Dermis microvascular lymphatic vessel endothelial cell (primary cell): ENCODE measurements at places on chromosomes 4 and X. TPM values are rescaled to one million over a fixed set of nuclear protein-coding genes. Genes with fewer than 3 reads are reported as not detected.

Gene GPR173
- 0.90 and 1.8 TPM in 2 replicates for total RNA-seq

GRCh38 chr4:56417396-56417795, 18.0 kb downstream of the PPAT start:
- no peak for DNase-seq

DNA sequence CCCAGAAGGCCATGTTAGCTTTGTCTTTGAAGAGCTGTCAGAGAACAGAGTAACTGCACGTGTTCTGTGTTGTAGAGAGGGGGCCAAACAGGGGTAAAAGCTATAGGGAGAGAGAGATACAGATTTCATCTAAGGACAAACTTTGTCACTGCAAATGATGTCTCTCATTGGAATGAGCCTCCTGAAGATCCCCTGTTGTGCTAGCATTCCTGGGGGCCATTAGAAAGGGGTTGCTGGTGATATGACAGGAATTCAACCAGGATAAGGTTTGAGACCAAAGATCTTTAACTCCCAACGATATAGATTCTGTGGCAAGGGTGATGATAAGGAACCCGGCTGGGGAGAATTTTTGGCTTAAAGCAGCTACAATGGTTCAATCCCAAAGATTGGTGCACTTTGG, 16.8 kb downstream of the MID1 start:
- no peak for DNase-seq

Gene COL4A6
- total RNA-seq, result 0.89 and 2.2 TPM in 2 replicates

Gene FRG1
- 13.8 and 24.6 TPM in 2 replicates for total RNA-seq

DNA sequence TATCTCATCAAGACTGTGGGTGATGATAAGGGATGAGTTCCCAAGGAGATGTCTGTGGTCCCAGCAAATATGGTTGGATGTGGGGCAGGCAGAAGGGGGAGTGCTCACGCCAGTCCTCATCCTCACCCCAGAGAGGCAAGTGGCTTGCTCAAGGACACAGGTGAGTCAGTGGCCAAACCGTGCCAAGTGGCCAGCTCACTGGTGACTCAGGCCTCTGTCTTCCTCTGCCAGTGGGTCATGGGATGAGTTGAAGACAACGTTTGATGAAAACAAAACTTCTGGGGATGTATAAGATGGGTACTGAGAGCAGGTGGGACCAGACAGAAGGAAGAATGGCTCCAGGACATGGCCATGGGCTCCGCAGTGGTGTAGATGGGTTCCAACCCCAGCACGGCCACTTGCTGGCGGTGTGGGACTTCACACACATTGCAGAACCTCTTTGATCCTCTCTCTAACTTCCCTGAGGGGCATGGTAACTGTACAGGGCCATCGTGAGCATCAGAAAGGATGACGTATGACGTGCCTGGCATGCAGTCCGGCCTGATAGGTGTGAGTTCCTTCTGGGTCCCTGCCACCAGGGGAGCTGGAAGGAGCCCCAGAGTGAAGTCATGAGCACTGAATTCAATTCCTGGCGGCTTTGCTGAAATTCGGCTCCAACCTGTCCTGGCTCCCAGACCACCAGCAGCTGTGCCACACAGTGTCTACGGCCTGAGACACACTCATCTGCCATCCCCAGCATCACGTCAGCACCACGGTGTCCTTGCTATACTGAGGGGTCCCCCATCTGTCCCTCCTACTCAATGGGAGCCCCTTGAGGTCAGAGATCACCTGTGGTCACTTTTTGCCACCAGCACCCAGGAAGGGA, 41.3 kb upstream of the GPR78 start:
- no peak for DNase-seq

- no peak for DNase-seq
These were observed 114.0 kb downstream of the IQCM start for GRCh38 chr4:149701435-149702156.

DNA sequence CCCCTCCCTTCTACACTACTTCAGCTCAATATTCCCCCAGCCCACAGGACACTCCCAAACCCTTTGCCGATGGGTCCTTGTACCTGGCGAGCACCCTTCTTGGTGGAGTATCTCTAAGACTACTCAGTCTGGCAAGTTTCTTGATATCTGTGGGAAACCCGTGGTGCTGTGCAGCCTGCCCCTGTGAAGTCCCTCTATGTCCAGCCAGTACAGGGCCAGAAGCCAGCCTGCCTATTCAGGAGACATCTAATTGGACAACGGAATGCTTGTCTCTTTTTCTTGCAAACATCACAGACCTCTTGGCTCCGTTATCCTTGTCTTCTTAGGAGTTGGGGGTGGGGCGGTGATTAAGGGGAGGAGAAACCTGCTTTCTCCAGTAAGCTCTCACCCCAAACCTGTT, 3.7 kb upstream of the IGFBP7 start:
- DNase-seq, result no peak

Gene ADAM29
- total RNA-seq, result not detected in 2 replicates

GRCh38 chrX:69504626-69505612, 793 bp downstream of the NALF2 start:
- no peak for DNase-seq

DNA sequence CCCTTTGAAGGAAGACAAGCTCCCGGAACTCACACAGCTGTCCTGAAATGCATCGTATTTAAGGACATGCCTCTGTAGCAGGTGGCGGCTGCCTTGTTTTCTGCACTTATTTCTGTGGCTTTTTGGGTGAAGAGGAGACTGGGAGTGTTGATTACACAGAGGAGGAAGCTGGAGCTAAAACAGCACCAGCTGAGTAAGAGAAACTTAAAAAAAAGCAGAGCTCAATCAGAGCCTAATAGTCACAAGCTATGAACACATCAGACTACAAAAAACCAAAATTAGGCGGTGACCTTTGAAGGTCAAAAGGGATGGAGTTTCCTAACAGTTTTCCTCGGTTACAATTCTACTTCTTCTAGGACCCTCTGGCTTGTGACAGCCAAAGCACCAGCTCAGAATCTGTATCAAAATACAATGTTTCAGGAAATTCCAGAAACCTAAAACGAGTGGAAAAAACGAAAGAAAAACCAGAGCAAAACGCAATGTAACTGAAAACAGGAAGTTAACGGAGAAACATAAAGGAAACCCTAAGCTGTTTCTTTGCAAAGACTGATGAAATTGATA, 13.5 kb downstream of the PRKX start:
- peak; percentile 31 for DNase-seq

DNA sequence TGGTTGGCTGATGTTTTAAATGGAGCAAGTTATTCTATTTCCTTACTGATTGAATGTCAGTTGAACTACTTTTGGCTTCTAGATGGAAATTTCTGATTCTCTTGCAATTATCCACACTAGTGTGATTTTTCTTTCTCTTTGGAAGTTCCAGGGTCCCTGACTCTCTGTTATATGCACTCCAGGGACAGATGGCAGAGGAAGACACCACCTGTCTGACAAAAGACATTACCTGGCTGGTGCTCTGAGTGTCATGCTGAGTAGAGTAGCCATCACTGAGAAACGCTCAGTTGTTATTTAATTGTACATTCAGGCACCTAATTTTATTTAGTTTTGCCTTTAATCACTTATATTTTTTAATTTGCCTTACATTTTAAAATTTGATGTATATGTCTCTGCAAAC, 105.4 kb upstream of the TLL1 start:
- DNase-seq, result no peak

- no peak for DNase-seq
These were observed 1215.8 kb downstream of the RAPGEF2 start for GRCh38 chr4:160318567-160319220.

GRCh38 chr4:173704201-173704600, 174.2 kb upstream of the HAND2 start:
- DNase-seq, result no peak

DNA sequence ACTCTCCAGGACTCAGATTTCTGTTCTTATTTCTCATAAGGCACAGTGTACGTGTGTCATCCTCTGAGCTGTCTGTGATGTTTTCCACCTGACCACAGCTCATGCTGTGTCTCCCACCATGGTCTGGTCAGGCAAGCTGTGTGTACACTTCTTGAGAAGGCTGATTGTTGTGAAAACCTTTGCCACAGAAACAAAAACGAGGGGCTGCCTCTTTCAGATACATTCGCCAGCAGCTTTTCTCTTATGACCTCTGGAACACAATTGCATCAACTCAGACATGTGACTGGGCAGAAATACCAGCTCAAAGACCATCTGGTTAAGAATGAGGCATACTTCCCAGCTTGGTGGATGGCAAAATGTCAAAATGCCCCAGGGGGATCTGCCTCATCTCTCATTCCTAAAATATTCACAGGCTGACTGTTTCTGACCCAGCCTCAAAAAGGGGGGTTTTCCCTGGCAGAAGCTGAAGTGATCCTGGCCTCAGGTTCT, 46.1 kb downstream of the PGRMC2 start:
- no peak for DNase-seq

Gene FBXL5
- 81.9 and 104 TPM in 2 replicates for total RNA-seq

Gene POLN
- total RNA-seq, result 1.9 TPM in 2 replicates

GRCh38 chrX:150219374-150220185, 143.5 kb upstream of the MAMLD1 start:
- DNase-seq, result no peak

GRCh38 chr4:182231080-182231479, 12.1 kb upstream of the TENM3 start:
- DNase-seq, result no peak

Gene MAGEA4
- total RNA-seq, result not detected in 2 replicates

- no peak for DNase-seq
These were observed 6.5 kb downstream of the RGS12 start for GRCh38 chr4:3299122-3299975.

GRCh38 chr4:152677117-152677516, 2.7 kb downstream of the TMEM154 start:
- no peak for DNase-seq

GRCh38 chrX:39629001-39629400, 468.8 kb downstream of the BCOR start:
- no peak for DNase-seq

DNA sequence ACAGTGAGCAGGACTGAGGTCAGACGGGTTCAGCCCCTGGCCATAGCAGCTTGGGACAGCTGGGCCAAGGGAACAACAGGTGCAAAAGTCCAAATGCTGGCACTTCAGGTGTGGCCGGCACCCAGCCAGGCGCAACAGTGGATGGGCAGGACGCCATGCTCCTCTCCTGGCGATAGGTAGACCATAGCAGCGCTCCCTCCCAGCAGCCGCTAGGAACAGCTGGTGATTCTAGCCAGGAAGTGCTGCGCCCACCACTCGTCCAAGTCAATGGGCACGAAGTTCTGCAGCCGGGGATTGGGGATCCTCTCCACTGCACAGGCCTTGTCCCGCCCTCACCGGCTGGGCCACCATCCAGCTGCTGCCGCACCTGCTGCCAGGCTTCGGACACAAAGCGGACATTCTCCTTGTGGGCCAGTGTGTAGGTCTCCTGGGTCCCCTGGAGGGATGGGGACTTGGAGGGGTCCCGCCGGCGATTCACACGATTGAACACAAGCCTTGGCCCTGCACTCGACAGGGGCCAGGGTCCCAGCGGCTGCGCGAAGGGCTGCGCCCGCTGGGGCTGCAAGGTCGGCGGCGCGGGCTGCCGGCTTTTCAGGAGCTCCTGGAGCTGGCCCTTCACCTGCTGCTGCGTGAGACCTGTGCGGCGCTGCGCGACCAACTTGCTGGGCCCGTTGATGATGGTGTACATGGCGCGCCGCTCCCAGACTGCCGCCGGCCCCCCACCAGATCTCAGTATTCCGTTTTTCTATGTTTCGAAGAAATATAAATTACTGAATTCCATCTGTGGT, 227.5 kb upstream of the STK26 start:
- DNase-seq, result no peak

- no peak for DNase-seq
These were observed 74.2 kb upstream of the CPEB2 start for GRCh38 chr4:14928035-14928434.

Gene ADH1A
- not detected in 2 replicates for total RNA-seq

Gene NKAP
- total RNA-seq, result 2.4 and 2.8 TPM in 2 replicates

DNA sequence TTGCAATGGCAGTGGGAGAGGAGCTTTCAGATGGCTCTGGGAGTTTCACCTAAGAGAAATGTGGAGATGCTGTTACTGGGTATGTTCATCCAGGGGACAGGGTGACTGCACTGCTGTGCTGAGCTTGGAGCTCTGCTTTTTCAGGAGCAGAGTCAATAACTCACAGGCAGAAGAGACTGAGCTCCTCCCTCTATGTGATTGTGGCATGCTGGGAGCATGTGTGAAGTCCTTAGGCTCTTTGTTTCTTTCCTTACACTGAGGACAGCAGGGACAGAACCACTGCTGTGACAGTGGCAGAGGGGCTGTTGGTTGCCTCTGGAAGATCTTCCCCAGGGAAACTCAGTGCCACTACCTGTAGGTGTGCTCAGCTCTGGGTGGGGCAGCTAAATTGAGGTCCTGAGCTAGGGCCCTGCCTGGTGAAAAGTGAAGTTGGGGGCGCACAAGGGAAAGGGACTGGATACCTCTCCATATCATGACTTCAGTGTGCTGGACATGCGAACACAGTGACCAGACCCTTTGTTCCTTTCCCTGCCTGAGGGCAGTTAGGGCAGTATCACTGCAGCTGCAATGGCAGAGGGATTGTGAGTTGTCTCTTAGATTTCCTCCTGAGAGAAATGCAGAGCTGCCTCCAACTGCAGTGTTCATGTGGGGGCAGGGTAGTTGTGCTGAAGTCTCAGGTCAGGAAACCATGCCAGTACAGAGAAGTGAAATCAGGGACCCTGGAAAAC, 156.7 kb downstream of the TENT5D start:
- DNase-seq, result no peak

Gene ADAMTS3
- total RNA-seq, result 0.63 and 0.90 TPM in 2 replicates

Gene LEF1
- 0.13 TPM in 1 of 2 replicates, not detected in the other for total RNA-seq

DNA sequence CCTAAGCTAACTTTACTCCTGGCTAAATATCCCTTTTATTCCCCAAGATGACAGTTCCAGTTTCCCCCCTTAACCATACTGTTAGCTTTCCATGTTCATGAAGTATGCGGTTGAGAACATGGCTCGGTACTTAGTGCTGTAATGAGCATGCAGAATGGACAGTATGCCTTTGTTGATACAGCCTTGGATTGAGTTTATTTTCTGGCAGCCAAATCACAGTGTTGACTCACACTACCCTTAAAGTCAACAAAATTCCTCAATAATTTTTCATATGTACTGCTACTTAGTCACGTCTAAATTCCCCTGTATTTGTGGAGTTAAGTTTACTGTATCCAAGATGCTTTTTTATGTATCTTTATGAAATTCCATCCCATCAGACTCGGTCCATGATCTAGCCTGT, 1.4 kb upstream of the VEGFC start:
- DNase-seq, result peak; percentile 87

- DNase-seq, result no peak
These were observed 185.4 kb downstream of the INPP4B start for GRCh38 chr4:142660728-142661127.

Gene AR
- 0.26 and 0.38 TPM in 2 replicates for total RNA-seq

Gene KIF4A
- 4.3 and 9.5 TPM in 2 replicates for total RNA-seq

- DNase-seq, result no peak
These were observed 16.4 kb upstream of the ZNF280C start for GRCh38 chrX:130285069-130285620.

- no peak for DNase-seq
These were observed 20.5 kb downstream of the MAOB start for GRCh38 chrX:43861750-43862149.
